Heart right ventricle (tissue), 16 donors: ENCODE measurements at places on chromosomes 12 and 14. TPM values are rescaled to one million over a fixed set of nuclear protein-coding genes. Genes with fewer than 3 reads are reported as not detected.

The KCNA5 gene
- total RNA-seq = 2.9 TPM

The ACSM4 gene
- total RNA-seq = not detected

The SIX1 gene
- not detected for total RNA-seq

DNA sequence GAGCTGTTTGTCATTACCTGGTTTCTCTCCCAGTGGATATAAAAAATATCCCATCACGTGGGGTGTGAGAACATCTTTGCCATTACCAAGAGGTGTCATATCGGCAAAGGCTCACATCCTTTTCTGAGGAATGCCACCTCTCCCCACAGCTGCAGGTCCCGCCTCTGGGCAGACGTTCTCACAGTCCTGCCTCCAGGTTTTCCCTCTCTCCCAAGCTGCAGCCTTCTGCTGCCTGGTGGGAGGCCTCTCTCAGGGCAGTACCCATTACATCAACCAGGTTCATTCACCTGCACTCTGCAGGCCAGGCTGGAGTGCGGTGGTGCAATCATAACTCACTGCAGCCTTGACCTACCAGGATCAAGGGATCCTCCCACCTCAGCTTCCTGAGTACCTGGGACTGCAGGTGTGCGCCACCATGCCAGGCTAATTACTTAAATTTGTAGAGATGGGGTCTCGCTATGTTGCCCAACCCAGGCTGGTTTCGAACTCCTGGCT lies 15.0 kb upstream of the TMEM119 start:
- no peak for DNase-seq

DNA sequence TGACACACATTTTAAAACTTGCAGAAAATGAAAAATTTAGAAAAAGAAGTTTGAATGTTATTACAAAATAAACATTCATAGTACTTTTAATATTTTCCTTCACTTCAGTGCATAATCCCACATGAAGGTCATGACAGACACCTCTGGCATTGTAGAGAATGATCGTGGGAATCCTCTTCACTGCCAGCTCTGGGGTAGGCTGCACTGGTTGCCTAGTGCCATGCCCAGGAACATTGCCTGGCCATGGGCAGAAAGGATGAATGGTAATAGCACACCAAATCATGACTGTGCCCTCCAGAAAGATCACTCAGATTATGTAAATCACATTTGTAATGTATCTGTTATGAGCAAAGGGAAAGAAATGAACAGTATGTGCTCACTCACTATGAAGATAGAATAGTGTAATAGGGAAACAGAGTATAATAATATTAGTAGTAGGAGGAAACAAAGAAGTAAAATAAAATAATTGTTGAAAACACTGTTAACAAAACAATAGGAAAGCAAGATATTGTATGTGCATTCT lies 161.6 kb downstream of the PLCZ1 start:
- DNase-seq = no peak

DNA sequence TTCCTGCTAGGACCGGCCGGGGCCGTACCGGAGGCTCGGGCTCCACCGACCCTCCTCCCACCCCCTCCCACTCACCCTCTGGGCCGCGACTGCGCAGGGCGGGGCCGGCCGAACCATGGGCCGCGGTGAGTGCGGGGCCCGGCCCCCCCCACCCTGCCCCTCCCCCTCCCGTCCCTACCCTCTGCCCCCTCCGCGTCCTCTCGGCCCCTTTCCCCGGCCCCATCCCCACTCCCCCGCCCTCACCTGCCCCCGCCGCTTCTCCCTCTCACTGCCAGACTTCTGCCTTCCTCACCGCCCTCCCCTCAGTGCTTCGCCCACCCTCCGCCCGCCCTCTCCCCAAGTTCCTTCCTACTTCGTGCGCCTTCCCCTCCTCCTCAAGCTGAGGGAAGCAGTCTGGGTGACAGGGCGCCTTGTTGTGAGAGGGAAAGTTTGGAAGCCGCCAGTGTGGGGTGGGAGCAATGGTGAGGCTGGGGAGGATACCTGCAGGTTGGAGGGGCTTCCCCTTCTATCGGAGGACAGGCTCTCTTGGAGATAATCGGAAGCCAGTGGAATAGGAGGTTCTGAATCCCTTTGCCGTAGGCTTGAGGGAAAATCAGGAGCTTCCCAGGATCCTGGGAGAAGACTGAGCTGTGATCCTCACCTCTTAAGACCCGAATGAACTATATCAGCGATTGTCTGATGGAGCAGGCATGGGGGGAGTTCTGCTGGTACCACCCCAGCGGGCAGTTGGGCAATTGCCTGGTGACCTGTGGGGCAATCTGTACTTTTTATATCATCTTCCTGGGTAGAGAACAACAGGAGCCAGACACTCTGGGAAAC lies 472 bp downstream of the MBD6 start:
- peak; percentile 67 for DNase-seq

GRCh38 chr14:26917086-26917485 lies 319.3 kb upstream of the NOVA1 start:
- DNase-seq = no peak

GRCh38 chr14:24988760-24989159 lies 61.2 kb downstream of the STXBP6 start:
- DNase-seq = no peak

GRCh38 chr12:52444647-52445595 lies 7.0 kb downstream of the KRT6B start:
- DNase-seq = no peak
